ENCODE measurements at places on chromosomes 13 and 19.

DNA sequence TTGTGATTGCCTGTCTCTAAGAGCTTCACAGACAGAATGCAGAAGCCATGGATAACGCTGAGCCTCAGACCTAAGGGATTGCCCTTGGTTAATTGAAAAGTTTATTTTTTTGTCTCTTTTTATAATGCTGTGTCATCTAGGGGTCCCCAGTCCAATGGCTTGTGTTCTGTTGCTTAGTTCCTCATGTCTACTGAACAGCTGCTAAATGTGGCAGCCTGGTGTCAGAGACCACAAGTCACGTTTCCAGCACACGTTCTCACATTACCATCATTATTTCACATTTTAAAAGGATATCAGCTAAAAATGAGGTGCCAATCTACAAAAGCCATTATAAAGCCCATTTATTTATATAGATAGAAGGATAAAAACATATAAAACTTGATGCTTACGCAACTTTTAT is 1362.0 kb downstream of the PCDH9 start:
- no peak for DNase-seq

DNA sequence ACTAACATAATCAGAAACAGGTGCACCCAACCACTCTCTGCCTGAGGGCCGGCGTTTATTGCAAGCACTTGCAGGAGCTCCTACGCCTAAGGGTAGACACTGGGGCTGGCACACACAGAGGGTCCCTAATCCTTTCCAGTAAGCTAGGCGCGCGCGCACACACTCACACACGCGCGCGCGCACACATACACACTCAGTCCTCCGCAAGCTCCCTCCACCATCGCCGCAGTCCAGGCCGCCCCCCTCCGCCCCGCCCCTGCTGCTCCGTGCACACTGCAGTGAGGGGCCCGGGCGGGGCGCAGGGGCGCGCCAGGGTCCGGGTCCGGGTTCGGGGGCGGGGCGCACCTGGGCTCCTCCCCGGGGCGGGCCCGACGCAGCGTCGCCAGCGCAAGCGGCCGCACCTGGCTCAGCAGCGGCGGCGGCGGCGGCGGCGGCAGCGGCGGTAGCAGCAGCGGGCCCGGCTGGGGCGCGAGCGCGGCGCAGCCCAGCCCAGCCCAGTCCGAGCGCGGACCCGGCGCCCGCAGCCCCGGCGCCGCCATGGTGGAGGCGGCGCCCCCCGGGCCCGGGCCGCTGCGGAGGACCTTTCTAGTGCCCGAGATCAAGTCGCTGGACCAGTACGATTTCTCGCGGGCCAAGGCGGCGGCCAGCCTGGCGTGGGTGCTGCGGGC is at the start of gene CAMSAP3:
Gene CAMSAP3 (plus strand): TSS at position 398 of the 668 bp plus-strand sequence. CDS start 140 bp downstream, at position 538.
- no peak for DNase-seq

- no peak for DNase-seq
Measured at GRCh38 chr13:101673360-101674105, 221.1 kb downstream of the ITGBL1 start.

DNA sequence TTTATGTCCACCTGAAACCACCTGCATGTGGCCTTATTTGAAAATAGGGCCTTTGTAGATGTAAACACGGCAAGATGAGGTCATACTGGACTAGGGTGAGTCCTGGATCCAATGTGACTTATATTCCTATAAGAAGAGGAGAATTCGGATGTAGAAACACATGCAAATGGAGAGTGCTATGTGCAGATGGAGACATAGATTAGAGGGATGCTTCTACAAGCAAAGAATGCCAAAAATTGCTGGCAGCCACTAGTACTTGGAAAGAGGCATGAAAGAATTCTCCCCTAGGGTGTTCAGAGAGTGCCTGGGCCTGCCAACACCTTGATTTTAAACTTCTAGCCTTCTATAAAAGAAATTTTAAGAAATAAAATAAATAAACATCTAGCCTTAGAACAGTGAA is 226.1 kb downstream of the RFC3 start:
- no peak for DNase-seq

All from H54 (cell line).